Pancreas (tissue), 10 donors: ENCODE measurements at places on chromosomes 13 and 19. TPM values are rescaled to one million over a fixed set of nuclear protein-coding genes. Genes with fewer than 3 reads are reported as not detected.

Gene MAP4K1
- 3.2 TPM for total RNA-seq

DNA sequence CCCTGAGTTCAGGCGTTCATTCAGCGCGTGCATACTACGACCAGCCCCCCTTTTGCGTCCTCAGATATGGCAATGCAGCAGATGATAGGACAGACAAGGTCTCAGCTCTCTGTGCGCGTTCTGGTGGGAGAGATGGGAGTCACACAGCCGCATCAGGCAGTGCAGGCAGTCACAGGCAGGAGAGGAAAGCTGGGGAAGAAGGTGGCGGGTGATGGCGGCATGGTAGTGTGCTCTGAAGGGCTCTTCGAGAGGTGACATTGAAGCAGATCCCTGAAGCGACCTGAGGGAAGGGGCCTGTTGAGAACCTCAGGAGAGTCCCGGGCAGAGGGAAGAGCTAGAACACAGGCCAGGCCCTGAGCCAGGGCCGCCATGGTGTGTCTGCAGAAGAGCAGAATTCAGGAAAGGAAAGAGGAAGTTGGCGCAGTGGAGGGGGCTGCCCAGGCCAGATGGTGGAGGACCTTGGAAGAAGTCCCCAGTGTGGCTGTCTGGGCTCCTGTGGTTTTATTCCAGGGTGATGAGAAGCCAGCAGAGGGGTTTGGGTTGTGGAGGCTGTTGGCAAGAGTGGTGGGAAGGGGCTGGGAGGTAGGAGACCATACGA is 3.5 kb downstream of the USF2 start:
- DNase-seq: no peak

DNA sequence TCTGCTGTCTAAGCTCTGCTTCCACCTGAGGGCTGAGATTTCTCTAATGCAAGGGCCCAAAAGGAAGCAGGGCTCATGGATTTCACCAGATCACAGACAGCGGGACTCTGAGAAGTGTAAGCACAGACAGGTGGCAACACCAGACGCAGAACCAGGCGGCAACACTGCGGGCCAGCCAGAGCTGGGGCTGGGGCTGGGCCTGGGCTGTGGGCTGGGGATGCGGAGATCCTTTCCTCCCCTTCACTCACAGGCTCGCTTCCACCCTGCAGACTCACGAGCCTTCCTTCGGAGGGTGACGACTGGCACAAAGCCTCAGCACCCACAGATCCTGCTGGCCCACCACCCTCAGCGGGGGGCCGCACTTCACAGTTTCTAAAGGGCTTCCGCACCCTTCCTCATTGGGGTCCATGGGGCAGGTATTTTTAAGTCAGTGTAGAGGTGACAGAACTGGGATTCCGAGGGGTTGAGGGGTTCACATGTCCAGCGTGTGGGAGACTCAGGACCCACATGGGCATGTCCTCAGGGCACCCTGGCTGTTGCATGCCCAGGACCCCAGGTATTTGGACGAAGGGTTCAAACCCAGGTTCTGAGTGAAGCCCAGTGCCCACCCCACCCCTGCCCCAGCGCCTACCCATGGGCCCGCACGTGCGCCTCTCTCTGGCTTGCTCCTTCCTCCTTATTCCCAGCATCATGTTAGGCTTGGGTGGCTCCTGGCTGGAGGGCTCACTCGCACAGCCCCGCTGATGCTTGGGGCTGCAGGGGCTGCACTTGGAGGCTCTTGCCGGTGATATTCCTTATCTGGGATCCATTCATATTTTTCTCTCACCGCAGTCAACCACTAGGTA is 137.3 kb upstream of the GPR12 start:
- no peak for DNase-seq

DNA sequence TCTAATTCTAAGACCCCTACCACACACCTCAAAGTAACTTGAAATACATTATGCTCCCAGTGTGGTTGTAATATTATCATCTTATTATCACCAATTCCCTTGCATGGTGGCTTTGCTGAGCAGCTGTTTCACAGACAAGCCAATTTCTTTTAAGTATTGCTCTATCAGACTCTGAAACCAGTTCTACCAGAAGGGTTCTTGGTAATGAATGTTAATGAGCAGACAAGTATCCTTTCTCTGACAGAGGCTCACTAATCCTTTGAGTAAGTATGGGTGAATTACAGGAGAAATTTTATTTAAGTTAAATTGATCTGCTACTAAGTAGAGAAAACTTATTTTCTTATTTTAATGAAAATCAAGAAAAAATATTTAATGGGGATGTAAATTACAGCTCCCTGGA is 326.0 kb downstream of the GPC6 start:
- no peak for DNase-seq

Gene NCLN
- total RNA-seq: 57.9 TPM

Gene ZNF709
- total RNA-seq: 2.2 TPM

Gene KANK3
- 2.0 TPM for total RNA-seq

- DNase-seq: no peak
These were observed 44.3 kb downstream of the RAP2A start for GRCh38 chr13:97478247-97478646.

DNA sequence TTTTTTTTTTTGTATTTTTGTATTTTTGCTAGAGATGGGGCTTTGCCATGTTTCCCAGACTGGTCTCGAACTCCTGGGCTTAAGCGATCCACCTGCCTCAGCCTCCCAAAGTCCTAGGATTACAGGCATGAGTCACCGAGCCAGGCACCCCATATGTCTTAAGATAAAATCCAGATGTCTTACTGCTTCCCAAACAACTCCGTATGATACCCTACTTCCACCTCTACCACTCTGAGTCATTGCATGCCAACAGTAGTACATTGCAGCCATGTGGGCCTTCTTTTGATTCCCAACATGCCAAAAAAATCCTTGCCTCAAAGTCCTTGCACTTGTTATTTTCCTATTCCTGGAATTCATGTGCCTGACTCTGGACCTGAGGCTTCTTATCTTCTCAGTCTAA is 799.2 kb downstream of the GPC5 start:
- no peak for DNase-seq

GRCh38 chr19:50039968-50040367 is 14.2 kb downstream of the ZNF473 start:
- no peak for DNase-seq

Gene GPR18
- not detected for total RNA-seq

GRCh38 chr13:33870046-33870668 is 52.2 kb downstream of the RFC3 start:
- peak; percentile 59 for DNase-seq

DNA sequence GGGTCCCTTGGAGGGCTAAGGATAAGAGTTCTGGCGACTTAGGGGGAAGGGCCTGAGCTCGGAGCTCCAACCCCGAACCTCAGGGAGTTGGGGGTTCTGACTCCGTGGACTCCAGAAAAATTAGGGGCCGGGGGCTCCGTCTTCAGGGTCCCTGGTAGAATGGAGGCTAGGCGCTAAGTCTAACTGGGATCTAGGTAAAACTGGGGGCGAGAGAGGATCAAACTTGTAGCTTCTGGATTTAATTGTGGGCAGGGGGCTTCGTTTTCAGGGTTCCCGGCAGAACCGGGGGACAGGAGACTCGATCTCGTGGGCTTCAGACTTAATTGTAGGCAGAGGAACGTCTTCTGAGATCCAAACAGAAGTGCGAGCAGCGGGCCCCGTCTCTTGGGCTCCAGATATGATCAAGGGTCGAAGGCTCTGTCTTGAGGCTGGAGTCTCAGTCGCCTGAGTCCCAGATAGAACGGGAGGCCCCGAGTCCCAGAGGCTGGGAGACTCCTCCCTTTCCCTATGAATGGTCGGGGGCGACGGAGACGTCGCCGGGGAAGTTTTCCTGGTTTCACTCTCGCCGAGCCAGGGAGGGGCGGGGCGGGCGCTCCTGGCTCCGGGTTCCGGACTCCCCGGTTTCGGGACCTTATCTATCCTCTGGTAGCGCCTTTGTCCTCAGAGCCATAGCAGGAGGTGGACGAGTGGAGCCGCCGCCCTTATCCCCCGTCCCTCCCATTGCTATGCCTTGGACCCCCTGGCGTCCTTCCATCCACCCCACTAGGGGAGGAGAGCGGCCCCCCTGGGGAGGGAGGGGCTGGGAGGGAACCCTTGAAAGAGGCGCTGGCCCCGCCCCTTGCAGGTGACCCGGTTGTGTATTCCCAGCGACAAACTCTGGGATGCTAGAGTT is 1.3 kb downstream of the NECTIN2 start:
- peak; percentile 78 for DNase-seq

Gene THSD1
- total RNA-seq: 1.4 TPM

Gene PRR20C
- not detected for total RNA-seq

GRCh38 chr13:27137759-27138158 is 33.9 kb downstream of the USP12 start:
- no peak for DNase-seq

Gene CAMSAP3
- 18.8 TPM for total RNA-seq

Gene CBY2
- not detected for total RNA-seq

DNA sequence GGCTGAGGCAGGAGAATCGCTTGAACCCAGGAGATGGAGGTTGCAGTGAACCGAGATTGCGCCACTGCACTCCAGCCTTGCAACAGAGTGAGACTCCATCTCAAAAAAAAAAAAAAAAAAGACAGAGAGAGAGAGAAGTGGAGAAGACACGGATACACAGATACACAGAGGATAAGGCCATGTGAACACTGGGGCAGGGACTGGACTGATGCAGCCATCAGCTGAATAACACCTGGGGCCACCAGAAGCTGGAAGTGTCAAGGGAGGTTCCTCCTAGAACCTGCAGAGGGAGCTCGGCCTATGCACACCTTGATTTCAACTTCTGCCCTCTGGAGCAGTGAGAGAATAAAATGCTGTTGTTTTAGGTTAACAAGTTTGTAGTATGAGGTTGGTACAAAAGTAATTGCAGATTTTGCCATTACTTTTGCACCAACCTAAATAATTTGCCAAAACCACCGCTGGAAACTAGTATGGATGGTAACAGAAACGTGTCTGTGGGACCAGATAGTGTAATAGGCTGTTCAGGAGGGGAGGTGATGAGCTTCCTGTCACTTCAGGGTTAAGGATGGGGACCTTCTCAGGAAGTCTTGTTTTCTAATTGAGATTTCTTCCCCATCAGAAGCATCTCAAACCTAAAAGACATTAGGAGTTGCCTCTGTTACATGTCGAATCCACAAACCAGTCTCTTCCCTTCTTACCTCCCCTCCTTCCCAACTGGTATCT is 36.4 kb upstream of the IGSF23 start:
- peak; percentile 37 for DNase-seq

DNA sequence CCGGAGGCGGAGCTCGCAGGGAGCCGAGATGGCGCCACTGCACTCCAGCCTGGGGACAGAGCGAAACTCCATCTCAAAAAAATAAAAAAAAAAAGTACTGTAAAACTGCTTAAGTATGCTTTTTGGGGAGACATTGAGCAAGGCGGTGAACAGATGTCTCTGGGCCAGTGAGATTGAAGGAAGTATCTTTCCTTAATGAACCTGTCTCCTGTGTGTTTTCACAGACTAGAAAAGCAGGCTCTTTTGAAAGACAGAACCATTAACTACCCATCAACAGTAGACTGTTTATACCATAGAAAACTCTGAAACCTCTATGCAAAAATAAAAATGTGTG is 1.5 kb upstream of the ECH1 start:
- no peak for DNase-seq

- DNase-seq: no peak
These were observed 38.3 kb upstream of the SPRY2 start for GRCh38 chr13:80379245-80379644.
